ENCODE measurements at places on chromosomes 4 and X. TPM values are rescaled to one million over a fixed set of nuclear protein-coding genes. Genes with fewer than 3 reads are reported as not detected.

DNA sequence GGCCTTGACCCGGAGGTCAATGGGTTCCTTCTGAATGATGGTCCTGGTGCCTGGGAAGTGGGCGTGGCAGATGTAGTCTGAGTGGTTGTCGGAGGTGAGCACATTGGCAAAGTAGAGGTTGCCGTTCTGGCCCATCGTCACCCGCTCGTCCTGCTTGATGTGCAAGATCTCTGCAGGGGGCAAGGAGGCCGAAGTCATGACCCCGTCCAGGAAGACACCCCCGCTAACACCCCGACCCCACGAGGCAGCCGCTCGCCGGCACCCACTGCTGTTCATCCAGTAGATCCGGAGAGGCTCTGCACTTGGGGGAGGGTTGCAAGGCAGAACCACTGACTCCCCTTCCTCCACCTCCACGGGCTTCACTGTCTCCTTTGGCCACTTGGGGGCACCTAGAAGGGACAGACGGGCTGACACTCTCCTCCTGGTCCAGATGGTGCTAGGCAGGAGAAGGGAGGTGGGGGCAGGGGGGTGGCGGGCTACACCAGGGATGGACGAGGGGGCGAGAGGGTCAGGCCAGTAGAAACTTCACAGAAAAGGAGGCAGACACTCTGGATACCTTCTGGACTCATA lies 15.1 kb downstream of the L1CAM start:
- DNase-seq, result no peak

GRCh38 chr4:119209586-119209985 lies 2.9 kb upstream of the USP53 start:
- no peak for DNase-seq

DNA sequence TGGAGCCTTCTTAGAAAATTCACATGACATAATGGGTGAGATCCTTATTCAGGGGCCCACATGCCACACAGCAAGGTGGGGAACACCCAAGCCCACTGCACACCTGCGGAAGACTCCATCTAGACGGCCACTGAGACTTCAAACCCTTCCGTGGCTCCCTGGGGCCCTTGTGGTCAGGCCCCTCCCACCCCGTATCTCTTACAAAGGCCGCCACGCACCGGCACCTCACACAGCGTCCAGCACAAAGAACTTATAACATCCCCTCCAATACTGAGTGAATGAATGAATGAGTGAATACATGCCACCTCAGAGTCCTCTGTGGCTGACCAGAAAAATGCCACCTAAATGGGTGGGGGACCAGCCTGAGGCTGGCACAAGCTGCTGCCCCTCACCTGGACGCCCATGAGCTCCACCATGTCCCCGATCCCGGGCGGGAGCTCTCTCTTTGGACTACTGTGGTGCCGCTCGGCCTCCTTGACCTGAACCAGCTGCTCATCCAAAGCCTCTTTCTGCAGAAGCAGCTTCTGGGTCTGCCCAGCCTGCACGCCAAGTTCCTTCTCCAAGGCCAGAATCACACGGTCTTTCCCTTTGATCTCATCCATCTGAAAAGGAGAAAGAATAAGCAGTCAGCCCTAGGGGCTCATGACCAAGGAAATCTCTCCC lies 66.9 kb upstream of the C4orf50 start:
- no peak for DNase-seq

Gene P2RY8
- 0.23 TPM for total RNA-seq

Gene SPANXD
- total RNA-seq, result not detected

Gene NXF3
- total RNA-seq, result not detected

All from glomerular endothelial cell (primary cell).